ENCODE measurements at places on chromosomes 16 and 17.
A peak's percentile ranks its signal among the peaks of the same experiment; 100 is the strongest.

- no peak for DNase-seq
These were observed 123.6 kb downstream of the RBFOX1 start for GRCh38 chr16:7456211-7456610.

GRCh38 chr17:49705254-49705653, 2.5 kb downstream of the SLC35B1 start:
- DNase-seq = no peak

DNA sequence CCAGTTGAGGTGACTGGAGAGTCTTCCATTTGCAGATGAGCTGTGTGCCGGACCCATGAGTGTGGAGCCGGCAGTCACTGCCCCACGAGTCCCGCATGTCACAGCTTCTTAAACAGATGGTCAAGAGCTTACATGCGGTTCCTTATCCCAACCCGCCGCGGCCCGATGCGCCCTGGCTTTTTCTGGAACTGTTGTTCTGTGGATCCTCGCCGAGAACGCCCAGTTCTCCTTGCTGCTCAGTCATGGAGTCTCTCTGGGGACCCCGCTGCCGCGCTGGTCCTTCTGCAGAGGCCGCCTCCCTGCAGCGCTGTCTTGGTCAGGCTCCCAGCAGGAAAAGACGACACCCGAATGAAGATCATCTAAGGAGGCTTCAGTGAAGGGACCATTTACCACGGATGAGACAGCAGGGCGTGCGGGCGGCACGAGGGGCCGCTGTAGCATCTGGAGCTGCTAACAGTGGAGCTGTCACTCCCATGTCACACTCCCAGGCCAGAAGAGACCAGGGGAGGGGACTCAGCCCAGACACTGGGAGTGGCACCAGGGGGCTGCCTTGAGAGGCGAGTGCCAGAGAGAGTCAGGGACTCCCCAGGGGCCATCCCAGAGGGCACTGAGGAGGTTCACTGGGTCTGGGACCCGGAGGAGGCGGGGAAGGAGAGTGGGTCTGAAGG, 10.8 kb upstream of the LGALS3BP start:
- DNase-seq = peak; percentile 21

DNA sequence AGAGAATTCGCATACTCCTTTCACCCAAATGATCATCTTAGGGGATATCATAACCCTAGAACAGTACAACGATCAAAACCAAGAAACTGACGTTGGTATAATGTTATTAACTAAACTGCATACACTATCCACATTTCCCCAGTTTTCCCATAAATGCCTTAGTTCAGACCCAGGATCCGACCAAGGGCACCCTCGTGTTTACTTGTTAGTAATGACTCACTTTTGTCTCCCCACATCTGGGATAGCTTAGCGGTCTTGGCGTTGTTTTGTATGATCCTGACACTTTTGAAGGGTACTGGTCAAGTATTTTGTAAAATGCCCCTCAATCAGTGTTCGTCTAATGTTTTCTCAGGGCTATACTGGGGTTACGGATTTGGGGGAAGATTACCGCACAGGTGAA, 8.0 kb downstream of the HS3ST3A1 start:
- no peak for DNase-seq

Measured in activated naive CD8-positive, alpha-beta T cell treated with anti-CD3 and anti-CD28 coated beads, Interleukin-2, amount 10 ng/mL, durations not matched to agents 7 days and 5 days (primary cell).